ENCODE measurements at places on chromosomes 7 and 10.

DNA sequence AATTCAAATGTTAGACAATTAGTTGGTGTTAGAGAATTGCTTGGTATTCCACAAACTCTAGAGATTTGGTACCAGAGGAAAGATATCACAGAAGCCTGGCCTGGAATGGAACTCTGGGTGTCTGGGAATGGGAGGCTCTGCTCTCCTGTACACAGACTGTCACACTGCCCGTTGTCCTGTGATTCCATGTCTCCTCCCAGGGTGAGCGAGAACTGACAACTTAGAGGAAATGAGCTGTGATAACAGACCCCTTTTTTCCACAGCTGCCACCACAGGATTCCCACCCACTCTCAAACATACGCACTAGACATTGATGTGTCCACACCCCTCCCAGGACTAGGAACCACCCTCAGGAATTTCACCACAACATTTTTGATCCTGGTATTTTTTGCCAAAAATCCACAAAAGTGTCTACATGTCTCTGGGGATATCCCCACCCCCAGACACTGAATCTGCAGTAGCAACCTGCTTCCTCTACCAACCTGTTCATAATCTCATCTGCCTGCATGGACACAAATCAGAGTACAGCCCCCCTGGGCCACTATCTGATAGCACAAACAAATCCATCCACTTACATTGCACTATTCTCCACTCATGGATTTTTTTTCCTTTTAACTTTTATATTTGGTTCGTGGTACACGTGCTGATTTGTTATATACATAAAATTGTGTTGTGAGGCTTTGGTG lies 4.7 kb downstream of the ZNF273 start:
- DNase-seq, result no peak

GRCh38 chr10:26540601-26541000 lies 102.5 kb downstream of the APBB1IP start:
- DNase-seq, result no peak

DNA sequence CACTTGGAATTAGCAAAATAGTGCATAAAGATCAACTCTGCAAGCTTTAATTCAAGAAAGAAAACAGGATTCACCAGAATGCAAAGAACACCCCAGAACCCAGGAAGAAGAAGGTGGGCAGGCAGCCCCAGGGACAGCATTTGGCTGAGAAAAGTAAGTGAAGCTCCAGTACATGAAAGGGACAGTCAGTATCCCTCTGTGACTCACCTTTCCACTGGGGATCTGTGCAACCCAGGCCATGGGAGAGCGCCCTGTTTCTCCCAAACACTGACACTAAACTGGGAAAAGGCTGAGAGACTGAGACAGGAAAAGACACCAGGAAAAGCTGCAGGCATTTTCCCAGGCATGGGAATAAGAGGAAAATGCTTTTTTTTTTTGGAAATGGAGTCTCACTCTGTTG lies 28.2 kb downstream of the SNX13 start:
- no peak for DNase-seq

DNA sequence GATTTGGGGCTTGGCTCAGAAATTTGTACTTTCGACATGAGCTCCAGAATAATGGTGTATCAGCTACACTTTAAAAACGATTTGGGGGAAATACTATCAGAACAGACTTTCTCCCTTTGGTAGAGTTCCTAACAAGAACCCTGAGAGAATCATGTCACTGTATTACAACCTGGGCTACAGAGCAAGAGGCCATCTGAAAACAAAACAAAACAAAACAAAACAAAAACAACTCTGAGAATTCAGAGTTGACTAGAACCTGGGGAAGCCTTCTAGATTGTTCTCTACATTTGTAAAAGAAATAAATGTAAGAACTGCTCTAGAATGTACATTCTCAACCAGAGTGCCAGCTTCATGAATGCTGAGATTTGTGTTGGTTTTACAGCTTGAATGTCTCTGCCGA lies 262.6 kb upstream of the SEMA3D start:
- no peak for DNase-seq

DNA sequence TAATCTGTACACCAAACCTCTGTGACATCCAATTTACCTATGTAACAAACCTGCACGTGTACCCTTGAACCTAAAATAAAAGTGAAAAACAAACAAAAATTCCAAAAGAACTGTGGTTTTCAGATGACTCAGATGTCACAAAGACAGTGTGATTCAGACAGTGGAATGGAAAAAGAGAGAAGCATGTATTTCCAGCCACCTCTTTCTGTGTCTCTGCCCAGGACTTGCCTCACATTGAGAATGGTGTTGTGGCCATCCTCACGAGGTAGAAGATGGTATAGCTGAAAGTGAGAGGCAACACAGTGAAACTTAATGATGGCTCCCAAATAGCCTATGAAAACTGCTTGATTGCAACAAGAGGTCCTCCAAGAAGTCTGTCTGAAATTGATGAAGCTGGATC lies 78.0 kb downstream of the ARL5B start:
- DNase-seq, result no peak

DNA sequence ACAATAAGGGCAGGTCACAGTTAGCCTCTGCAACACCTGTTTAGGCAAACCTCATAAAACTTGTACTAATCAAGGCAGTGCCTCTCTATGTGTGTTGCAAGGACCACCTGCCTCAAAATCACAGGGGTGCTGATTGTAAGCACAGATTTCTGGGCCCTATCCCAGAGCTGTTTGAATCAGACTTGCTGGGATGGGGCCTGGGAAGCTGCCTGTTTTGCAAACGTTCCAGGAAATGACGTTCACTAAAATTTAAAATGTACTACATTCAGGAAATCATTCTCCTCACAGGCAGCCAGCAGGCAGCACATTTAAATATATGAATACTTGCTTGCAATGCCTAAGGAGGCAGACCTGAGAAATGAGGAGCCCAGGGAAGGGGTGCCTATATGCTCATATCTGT lies 4.3 kb upstream of the GRM8 start:
- DNase-seq, result no peak

- DNase-seq, result no peak
Measured at GRCh38 chr7:148275359-148275890, 315.1 kb upstream of the C7orf33 start.

DNA sequence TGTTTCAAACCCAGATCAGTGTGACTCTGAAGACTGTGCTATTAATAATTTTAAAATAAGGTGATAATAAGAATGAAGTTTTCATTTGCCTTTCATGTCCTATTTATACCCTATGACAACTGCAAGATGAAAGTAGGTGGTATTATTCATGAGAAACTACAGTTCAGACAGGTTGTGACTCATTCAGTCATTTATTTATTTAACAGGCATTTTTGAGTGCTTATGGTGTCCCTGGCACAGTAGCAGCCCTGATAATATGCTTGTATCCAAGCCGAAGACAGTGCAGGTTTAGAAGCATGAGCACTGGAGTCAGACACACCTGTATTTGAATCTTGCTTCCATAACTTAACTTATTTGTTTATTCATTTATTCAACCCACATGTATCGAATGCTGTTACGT lies 87.1 kb downstream of the FZD1 start:
- no peak for DNase-seq

GRCh38 chr7:17583786-17584185 lies 285.3 kb downstream of the AHR start:
- DNase-seq, result no peak

GRCh38 chr7:36086571-36086970 lies 66.5 kb upstream of the EEPD1 start:
- DNase-seq, result no peak

- DNase-seq, result no peak
Measured at GRCh38 chr7:39614299-39614698, 9.1 kb upstream of the RALA start.

GRCh38 chr7:44307905-44308595 lies 17.3 kb downstream of the CAMK2B start:
- no peak for DNase-seq

DNA sequence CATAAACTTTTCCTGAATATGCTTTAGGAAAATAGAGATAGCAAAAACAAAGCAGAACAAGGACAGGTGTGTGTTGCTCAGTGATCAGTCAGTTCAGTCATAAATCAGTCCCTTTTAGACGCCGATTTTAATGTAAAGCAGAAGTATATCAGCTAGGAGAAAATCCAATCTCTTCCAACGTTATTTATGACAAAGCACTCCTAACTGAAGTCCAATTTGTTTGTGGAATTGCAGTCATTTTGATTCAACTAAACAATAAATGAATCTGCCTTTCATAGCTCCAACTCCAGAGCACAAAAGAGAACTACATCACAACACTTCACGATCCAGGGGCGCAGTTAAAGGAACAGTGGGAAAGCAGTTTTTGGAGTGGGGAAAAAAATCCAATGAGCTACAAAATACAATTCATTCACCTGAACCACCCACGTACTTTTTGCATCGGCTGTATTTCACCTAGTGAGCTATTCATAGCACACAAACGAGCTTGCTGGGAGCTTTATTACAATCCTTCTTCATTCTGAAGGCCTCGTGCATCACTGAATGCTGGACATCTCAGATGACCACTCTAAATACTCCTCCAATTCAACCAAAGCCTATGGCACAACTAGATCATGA lies 151.3 kb downstream of the LRRN3 start:
- no peak for DNase-seq

GRCh38 chr10:51773681-51774080 lies 74.3 kb upstream of the CSTF2T start:
- DNase-seq, result no peak

GRCh38 chr10:72685264-72685921 lies 6.5 kb upstream of the MCU start:
- no peak for DNase-seq

- no peak for DNase-seq
Measured at GRCh38 chr7:99860281-99861127, 16.3 kb downstream of the OR2AE1 start.

- DNase-seq, result no peak
Measured at GRCh38 chr10:101896225-101896877, 52.8 kb upstream of the KCNIP2 start.

Measured in stimulated activated CD8-positive, alpha-beta memory T cell treated with anti-CD3 and anti-CD28 coated beads, Interleukin-7, amount 100 ng/mL, for 4 hours (primary cell).